ENCODE measurements at places on chromosomes 13 and 19.

DNA sequence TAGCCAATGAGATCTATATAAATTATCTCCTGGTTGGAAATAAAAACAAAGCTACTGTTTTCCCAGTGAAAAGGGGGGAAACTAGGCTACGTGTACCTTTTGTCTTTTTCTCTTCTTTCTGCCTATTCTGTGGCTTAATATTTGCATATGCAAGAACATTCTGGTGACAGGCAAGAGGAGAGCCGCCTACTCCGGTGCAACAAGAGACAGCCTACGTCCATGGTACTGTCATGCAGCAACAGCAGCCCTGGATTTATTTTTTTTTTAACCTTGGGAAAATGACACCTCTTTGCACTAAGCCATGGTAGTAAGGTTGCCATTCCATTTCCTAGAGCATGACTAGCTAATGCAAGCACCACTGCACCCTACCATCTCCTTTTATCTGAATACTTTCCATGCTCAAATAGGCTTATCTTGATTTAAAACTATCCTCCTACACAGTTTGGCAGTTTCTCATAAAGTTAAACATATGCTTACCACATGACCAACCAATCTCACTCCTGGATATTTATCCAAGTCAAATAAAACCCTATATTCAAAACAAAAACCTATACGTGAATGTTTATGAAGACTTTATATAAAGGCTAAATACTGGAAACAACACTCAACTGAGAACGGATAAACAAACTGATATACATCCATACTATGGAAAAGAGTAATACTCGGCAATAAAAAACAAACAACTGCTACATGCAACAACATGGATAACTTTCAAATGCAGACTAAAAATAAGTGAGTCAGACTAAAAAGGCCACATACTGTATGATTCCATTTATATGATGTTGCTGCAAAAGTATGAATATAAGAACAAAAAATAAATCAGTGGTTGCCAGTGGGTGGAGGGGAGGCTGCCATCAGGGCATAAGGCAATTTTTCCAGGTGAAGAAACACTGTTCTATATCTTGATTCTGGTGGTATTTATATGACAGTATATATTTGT, 17.3 kb downstream of the NUFIP1 start:
- no peak for DNase-seq

DNA sequence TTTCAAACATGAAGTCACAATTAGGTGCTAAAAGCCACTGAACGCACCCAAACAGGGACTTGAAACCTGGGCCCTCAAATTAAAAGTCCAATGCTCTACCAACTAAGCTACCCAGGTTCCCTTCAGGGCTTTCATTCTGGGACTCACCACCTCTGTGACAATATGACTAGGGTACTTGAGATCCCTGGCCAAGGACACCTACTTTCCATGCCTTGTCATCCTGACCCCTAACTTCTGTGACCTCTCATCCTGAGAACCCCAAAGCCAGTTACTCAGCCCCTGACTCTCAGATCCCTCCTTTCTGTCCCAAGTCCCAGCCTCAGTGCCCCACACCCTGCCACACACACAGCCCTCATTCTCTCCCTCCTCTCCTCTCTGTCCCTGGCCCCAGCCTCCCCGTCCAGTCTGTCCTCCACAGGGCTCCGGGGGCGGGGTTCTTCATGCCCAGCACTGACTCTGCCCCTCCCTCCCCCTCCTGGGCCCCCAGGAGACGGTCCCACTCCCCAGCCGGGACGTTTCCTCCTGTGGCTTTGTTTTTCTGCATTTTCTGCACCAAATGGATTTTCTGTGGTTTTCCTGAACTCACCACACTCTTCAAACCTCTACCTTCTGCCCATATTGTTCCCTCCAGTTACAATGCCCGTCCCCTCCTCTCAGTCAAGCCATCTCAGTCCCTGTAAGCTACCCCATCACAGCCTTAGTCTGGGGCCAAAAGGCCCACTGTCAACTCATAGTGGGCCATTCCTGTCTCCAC, 7.0 kb downstream of the RCN3 start:
- DNase-seq = no peak

DNA sequence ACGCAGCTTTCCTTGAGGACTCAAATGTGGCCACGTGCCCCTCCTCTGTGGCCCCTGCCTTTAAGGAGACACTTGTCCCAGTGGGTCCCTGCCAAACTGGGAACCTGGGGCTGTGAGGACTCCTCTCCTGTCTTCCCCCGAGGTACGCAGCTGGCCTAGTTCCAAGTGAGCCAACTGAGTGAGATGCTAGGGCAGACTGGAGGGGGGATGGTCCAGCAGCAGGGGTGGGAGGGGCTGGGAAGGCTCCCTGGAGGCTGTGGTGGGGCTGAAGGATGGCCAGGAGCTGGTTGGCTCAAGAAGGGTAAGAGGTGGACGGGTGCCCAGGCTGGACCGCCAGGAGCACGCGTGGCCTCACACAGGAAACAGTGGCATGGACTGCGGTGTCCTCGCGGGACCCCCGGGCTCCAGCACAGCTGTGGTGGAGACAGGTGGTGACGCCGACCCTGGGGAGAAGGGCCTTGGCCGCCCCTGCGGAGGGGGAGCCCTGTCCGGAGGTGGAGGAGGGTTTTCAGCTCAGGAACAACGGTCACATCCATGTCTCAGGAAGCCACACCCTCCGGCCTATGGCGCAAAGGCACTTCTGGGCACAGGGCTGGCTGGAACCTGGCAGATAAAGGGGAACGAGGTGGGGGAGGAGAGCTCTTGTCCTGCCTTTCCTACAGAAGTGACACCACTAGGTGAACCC, 45.8 kb downstream of the MLLT1 start:
- DNase-seq = no peak

DNA sequence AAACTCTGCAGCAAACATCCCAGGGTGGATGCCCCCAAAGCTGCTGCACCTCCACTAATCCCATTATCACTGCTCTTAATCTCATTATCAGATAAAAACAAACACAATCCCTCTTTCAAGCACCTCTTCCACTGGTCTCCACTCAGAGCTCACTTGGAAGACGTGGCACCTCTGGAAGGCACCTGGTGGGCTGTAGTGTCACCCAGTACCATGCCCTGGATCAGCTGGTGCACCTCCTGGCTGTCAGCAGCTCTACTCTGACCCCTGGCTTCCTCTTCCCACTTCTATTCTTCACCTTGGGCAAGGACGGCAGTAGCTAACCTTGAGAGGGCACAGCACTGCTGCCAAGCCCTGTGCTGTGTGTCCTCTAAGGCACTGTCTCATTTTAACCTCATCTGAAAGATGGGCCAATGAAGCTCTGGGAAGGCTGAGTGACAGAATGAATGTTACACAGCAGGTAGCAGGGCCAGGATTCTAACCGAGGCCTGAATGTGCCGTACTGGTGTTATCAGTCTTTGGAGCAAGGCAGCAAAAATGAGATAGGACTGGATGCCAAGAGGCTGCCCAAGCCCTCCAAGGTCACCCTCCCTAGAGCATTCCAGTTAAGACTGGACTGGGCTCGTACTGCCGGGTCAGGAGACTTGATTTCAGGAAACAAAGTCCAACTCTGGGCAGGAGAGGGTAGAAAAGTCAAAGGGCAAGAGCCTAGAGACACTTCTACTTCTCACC, 7.4 kb downstream of the BRD4 start:
- DNase-seq = no peak

DNA sequence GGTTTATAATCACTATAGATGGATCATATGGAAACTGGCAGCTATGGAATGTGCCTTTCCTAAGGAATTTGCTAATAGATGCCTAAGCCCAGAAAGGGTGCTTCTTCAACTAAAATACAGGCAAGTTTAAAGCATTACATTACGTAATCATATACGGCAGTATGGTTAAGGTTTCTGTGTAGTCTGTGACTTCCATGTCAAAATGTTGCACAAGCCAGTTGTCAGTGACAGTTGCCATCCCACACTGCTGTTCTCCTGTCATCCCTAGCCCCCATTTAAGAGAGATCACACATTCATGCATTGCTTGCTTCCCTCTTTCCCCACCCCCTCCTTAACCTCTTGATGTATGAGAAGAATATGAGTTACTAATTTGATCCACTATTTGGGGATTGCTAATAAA, 47.3 kb downstream of the BRCA2 start:
- peak; percentile 90 for DNase-seq

DNA sequence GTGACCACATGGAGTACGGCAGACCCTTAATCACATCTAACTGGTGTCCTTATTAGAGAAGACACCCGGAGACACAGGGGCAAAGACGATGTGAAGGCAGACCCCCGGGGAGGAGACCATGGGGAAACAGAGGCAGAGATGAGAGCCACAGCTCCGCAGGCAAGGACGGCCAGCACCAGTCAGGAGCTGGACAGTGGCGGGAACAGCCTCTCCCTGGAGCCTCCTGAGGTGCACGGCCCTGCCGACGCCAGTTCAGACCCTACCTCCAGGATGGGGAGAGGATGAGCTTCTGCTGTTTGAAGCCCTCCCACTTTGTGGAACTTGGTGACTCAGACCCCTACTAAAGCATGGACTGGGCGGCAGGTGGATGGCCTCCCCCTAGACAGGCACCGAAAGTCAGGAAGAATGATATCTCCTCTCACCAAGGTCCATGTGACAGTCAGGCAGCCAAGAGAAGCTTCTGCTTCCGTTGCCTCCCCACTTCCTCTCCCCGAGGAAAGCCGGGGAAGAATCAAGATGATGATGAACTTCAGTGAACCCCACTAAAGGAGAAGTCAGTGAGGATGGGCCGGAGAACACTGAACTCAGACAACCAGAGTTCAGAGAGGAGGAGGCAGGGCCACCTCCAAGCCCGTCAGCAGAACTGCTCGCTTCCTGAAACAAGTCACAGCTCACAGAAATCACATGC, 25.4 kb downstream of the RAB20 start:
- peak; percentile 99 for DNase-seq

- DNase-seq = no peak
Measured at GRCh38 chr13:56412856-56413255, 727.9 kb upstream of the PRR20A start.

DNA sequence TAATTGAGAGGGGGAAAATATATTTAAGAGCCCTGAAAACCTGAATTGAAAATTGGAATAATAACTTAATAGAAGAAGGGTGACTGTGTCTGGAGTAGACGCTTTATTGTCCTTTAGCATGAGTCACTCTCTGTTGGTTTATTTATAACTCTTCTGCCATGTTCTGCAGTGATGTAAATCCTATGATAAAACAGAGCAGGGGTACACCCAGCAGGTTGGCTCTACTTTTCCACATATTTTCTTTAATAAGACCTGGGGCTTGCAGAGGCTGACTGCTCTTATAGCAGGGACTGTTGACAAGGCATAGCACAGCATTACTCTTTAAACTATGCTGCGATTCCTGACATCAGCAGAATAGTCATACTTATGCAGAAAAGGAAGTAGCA, 389.9 kb upstream of the PCDH9 start:
- no peak for DNase-seq

DNA sequence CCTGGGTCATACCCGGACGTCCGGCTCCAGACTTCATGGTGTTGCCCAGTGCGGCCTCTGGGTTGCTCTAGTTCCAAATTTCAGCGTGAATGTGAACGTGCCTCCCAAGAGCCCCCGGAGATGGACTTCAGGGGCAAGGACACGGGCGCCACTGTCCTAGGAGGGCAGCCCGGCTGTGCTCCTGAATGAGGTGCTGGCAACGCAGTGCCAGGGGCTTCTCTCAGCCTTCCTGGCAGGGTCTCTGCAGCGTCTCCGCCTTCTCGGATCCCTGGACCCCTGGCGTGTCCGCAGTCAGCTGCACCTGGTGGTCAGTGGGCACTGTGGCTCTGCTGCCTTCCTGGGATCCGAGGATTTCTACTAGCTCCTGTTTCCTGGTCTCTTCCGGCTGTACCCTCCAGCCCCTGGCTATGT, 101.7 kb upstream of the MCF2L start:
- DNase-seq = no peak

GRCh38 chr13:32047088-32047487, 15.5 kb downstream of the FRY start:
- DNase-seq = no peak

DNA sequence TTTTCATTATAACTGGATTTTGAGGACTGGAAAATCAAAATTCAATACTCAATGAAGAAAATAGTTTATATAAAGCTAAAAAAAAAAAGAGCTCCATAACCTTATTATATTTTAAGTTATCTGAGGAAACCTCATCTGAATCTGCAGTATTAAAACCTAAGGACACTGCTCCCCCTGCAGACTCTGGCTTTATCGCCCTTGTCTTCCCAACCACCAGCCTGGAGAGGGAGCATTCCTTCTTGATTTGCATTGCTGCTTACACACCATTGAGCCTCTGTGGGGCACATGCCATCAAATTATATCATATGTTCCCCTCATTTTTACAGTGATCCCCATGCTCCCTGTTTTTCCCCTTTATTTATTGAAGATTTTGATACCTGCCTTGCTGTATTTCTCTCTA, 871.4 kb upstream of the GPC6 start:
- DNase-seq = peak; percentile 32

- DNase-seq = no peak
Measured at GRCh38 chr13:113577881-113578435, 6.6 kb upstream of the TFDP1 start.

DNA sequence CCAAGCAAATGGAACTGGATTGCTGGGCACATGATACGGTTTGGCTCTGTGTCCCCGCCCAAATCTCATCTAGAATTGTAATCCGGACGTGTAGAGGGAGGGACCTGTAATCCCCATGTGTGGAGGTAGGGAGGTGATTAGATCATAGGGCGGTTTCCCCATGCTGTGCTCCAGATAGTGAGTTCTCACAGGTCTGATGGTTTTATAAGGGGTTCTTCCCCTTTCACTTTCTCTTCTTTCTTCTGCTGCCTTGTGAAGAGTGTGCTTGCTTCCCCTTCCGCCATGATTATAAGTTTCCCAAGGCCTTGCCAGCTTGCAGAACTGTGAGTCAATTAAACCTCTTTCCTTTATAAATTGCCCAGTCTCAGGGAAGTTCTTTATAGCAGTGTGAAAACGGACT, 32.6 kb upstream of the MTIF3 start:
- DNase-seq = no peak

DNA sequence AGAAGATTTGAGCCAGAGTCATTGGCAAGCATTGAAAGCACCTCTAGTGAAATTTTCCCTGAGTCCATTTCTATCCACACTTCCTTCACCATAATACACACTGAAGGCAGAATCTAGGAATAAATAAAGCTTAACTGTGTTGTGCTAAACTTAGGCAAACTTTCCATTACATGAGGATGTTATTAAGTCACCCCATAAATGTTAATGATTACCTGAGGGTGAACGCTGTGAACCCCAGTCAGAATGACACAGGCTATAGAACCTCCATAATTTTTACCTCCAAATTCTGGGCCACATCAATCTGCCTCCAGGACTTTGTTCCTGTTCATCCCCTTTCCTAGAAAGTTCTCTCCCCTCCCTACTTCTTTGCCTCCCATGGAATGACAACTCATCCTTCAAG, 71.0 kb downstream of the RAP2A start:
- DNase-seq = no peak

DNA sequence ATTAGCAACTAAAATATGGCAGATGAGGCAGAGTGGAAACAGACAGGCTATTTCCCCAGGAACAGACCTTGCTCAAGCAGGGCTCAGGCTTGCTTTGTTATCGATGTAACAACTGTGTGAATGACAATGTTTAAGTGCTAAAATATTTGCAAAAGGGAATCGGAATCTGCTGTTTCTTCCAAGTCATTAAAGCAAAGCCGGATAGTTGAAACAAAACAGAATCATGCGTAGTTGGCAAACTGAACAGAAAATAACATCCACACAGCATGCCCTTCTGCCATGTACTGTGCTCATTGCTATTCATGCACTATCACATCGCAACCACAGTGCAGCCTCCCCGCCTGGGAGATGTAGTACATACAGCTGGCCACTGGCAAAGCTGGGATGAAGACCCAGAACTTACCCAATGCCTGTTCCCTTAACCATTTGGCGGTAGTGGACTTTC, 799.1 kb downstream of the DIAPH3 start:
- no peak for DNase-seq
